ENCODE measurements at places on chromosomes 12 and 14.

DNA sequence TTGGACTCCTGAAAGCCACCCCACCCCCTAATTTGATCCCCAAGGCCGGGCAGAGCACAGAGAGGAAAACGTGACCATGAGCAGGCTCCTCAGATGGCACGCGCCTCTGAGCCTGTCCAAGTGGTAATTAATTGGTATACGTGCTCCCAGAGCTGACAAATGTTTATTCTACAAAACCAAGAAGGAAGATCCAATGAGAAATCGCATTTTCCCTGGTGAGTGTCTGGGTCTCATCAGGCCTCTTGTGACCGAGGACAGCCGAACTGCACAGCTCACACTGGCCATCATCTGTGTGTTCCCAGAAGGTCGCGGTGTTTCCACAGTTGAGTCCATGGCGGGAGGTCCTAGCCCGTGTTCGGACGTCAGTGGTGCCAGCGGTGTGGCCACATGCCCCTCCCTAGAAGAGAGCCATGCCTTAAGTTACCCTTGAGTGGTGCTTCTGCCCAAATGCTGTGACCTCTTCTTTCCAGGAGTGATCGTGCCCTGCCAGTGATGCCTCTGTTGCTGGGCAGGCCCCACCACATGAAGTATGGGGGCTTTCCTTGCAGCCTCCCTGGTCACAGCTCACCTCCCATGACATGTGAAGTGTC, 317.5 kb upstream of the RTL1 start:
- DNase-seq: no peak

DNA sequence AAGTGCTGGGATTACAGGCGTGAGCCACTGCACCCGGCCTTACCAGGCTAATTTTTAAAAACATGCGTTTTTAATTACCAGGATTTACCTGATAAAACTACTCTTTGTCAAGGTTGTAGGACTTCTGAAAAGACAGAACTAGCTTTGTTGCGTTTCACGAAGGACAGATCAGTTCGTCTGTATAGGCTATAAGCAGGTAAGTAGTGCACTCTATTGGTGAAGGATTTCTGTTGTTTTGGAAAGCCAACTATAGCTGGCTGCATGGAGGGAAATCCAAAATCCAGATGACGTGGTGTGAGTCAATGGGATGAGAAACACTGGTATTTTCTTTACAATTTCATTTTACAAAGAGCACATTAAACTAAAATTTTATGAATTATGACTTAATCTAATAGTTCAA, 14.6 kb downstream of the GNPNAT1 start:
- DNase-seq: no peak

- DNase-seq: peak; percentile 60
Measured at GRCh38 chr12:101696251-101697196, 916 bp upstream of the CHPT1 start.

DNA sequence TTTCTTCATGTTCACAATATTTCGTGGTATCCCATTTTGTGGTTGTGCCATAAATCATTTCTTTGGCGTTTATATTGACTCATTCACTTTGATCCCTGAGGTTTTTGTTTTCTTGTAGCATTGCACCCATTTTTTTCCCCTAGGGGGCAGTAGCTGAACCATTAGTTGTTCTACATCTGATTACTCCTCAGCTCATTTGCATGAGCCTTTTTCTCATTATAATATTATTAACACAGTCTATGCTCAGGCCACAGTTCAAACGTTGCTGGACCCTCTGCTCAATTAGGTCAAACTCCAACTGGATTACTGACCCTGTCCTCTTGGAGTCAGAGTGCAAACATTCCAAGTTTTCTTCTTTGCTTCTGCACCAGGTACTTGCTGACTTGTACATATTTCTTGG, 475.4 kb upstream of the SEL1L start:
- DNase-seq: no peak

- no peak for DNase-seq
Measured at GRCh38 chr12:71661977-71662530, 1.6 kb downstream of the ZFC3H1 start.

GRCh38 chr14:64891839-64892375, 12.2 kb upstream of the SPTB start:
- peak; percentile 38 for DNase-seq

- DNase-seq: no peak
Measured at GRCh38 chr12:8823565-8824300, 1.3 kb downstream of the A2ML1 start.

DNA sequence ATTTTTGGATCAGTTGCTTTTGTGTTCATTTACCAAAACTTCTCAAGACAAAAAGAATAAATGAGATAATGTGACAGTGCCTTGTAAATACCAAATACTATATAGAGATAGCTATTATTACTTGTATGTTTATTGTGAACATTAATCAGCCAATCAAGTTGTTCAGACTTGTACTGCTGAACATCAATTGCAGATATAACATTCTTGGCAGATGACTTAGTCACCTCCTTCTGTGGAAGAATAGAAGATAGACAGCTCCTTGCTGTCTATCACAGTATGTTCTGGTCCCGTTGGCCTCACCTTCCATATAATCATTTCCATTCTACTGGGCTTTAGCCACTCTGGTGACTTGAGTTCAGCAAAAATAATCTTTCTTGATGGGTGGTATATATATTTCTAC, 30.1 kb downstream of the PSEN1 start:
- DNase-seq: no peak

GRCh38 chr14:71380271-71380670, 473.0 kb downstream of the PCNX1 start:
- DNase-seq: no peak

DNA sequence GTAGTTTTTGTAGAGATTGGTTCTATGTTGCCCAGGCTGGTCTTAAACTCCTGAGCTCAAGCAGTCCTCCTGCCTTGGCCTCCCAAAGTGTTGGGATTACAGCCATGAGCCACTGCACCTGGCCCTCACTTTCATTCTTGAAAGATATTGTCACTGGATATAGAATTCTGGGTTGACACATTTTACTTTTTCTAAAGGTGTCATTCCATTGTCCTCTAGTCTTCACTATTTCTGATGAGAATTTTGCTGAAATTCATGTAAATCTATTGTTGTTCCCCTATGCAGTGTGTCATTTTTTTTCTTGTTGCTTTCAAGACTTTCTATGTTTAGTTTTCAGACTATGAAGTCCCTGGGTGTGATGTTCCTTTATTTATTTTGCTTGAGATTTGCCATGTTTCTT, 29.2 kb downstream of the ACADS start:
- DNase-seq: no peak

DNA sequence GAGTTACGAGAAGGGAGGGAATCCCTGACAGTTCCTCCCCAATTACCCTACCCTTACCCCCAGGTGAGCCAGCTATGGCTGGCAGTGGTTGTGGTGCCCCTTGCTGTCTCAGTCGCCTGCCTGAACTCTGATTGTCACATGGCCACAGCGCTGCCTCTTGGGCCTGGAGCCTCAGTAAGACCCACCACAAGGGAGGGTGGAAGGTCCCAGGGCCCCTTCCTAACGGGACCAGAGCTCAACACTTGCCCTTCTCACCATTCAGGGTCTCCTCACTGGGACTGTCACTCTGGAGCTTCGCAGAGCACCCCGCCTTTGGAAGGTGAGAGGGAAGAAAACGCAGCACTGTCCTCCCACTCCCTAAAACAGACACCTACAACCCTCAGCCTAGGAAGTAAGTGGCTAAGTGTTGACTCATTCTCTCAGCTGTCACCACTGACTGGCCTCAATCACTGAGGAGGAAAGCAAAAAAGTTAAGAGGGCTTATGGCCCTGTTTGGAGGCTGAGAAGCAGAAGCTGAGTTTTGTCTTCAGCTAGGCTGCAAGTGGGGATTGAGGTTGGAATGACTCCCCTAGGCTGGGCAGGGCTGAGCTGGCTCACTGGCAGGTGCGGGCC, 1.0 kb downstream of the TMEM253 start:
- no peak for DNase-seq

DNA sequence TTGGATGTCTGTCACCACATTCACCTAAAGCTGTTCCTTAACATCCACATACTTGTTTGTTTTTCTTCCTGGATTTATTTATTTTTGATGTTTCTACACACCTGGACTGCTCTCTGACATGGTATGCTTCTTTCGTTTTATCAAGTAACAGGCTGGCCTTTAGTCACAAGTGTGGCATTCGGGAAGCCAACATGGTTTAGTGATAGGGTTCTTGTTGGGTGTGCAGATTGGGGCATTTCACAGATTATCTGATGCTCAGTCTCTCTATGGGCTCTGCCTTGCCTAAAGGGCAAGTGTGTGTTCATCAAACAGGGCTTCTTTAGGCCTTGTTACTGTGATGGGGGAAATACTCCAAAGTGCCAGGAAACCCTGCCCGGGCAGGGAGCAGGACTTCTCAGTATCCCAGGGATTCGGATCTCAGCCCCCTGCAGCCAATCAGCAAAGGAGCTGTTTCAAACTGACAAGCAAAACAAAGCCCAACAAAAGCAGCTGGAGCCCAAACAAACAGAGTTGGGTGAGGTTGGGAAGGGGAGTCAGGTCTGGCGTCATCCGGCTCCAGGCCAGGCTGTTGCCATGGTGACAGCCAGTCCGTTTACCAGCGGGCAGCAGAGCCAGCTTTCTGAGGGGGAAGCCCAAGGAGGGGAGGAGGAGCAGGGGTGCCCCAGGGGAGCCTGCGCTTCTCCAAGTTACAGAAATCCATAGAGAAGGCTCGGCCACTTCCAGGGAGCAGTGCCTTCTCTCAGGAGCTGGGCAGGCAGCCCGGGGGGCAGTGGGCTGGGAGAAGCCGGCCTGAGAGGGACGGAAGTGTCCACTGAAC, 31.9 kb downstream of the FOS start:
- no peak for DNase-seq

GRCh38 chr14:103896578-103896977, 31.7 kb upstream of the TDRD9 start:
- DNase-seq: no peak

DNA sequence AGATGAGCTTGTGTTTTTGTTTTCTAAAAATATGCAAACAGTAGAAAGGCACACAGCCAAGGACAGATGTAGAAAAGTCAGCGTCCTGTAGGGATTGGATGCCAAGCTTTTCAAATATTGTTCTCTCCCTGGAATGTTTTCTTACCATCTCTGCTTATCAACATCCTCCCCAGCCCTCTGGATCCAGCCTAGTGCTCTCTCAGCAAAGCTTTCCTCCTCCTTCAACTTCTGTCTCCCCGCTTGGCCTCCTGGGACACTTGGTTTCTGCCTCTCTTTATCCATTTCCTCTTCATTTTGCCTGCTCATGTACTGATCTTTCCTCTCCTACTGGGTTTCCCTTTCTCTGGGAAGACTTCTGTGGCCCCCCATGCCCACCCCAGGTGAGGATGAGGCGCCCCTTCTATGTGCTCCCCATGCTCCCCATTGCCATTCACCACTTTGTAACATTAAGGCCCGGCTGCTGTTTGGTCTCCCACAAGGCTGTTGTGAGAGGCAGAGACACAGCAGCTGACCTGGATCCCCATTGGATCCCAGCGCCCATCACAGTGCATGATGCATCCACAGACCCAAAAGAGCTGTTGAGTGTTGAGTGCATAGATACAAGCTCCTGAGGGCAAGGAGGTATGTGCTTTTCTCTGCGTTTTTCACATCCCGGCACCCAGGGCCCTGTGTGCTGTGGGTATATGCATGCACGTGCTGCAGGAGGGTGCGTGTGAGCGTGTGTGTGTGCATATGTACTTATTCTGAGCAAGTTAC, 38.2 kb downstream of the EVL start:
- DNase-seq: no peak

DNA sequence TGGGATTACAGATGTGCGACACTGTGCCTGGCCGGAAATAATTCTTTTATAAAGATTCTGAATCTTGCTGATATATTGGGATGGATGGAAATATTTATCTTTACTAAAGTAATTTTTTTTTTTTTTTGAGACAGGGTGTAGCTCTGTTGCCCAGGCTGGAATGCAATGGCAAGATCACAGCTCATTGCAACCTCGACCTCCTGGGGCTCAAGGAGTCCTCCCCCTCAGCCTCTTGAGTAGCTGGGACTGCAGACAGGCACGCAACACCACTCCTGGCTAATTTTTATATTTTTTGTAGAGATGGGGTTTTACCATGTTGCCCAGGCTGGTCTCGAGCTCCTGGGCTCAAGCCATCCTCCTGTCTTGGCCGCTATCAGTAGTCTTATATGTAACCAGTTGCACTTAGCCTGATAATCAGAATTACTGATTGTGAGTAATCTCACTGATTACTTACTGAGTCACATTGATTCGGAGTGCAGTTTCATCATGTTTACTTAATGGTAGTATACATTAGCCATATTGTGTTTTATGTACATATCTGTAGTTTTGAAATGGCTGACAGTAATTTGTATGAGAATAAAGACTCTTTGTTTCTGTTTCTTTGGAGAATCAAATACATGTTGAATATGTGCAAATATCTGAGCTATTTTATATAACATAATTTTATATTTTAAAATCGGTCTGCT, 50.4 kb upstream of the LRTM2 start:
- no peak for DNase-seq

- no peak for DNase-seq
Measured at GRCh38 chr12:57579677-57580465, 11.1 kb upstream of the PIP4K2C start.

DNA sequence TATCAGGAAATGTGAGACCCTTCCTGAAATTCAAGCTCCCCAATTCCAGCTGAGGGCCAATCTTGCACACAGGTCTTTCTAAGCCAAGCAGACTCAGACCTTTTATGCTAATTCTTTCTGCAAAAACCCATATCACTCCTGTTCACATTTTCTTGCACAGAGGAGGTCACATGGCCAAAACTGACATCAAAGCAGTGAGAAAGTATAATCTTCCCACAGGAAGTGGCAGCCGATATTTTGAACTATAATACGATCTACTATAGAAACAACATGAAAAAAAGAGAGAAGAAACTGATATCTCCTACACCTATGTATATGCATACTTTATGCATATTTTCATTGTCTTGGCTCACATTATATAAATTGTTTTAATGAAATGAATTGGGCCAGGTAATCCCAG, 132.9 kb upstream of the SSTR1 start:
- no peak for DNase-seq

GRCh38 chr12:57008178-57008577, 1.8 kb upstream of the ZBTB39 start:
- peak; percentile 65 for DNase-seq

- DNase-seq: peak; percentile 58
Measured at GRCh38 chr12:51421266-51421884, 3.3 kb upstream of the SLC4A8 start.

- no peak for DNase-seq
Measured at GRCh38 chr12:69610126-69610525, 581 bp downstream of the LRRC10 start.

Data from MM.1S (cell line).